Smooth muscle cell of trachea (primary cell): ENCODE measurements at places on chromosomes 1 and 21. TPM values are rescaled to one million over a fixed set of nuclear protein-coding genes. Genes with fewer than 3 reads are reported as not detected.

Gene RORC
- total RNA-seq: under 0.01 and 0.15 TPM in 2 replicates

Gene CIART
- total RNA-seq: 1.6 and 8.1 TPM in 2 replicates

Gene PDZK1
- total RNA-seq: 1.3 TPM in 1 of 2 replicates, not detected in the other

Gene MECR
- 20.7 and 27.5 TPM in 2 replicates for total RNA-seq

Gene H6PD
- 52.9 and 54.0 TPM in 2 replicates for total RNA-seq

Gene RNF187
- 58.5 and 112 TPM in 2 replicates for total RNA-seq

Gene POLR3C
- 44.7 and 50.9 TPM in 2 replicates for total RNA-seq

Gene FGR
- 0.17 and 0.29 TPM in 2 replicates for total RNA-seq

Gene NBPF26
- 22.0 and 24.9 TPM in 2 replicates for total RNA-seq

Gene SPRR2A
- total RNA-seq: not detected in 2 replicates

Gene NTNG1
- total RNA-seq: 5.0 and 11.6 TPM in 2 replicates

Gene VHLL
- not detected in 2 replicates for total RNA-seq

Gene COG2
- 22.5 and 22.8 TPM in 2 replicates for total RNA-seq

Gene POTED
- not detected in 2 replicates for total RNA-seq

Gene CYP4X1
- total RNA-seq: 0.15 and 0.17 TPM in 2 replicates

Gene A3GALT2
- total RNA-seq: 0.44 TPM in 1 of 2 replicates, not detected in the other

Gene C1orf87
- 0.15 TPM in 1 of 2 replicates, not detected in the other for total RNA-seq

Gene FTCD
- 1.7 TPM in 1 of 2 replicates, not detected in the other for total RNA-seq

Gene MROH7
- under 0.01 and 0.50 TPM in 2 replicates for total RNA-seq

Gene SLC26A9
- total RNA-seq: not detected in 2 replicates

Gene CD53
- total RNA-seq: not detected in 2 replicates
